HL-60 (cell line): ENCODE measurements at places on chromosomes 16 and 17.

GRCh38 chr17:48348352-48348751 is 81.7 kb downstream of the SKAP1 start:
- no peak for DNase-seq

- peak; percentile 68 for DNase-seq
Observed at GRCh38 chr17:7241783-7242716, at the start of gene GABARAP. Gene GABARAP (minus strand): TSS chr17:7242449. CDS start chr17:7242330, 119 bp downstream.

- DNase-seq = no peak
Observed at GRCh38 chr16:1583180-1583579, 28.7 kb downstream of the IFT140 start.

- no peak for DNase-seq
Observed at GRCh38 chr17:55286681-55287589, 22.2 kb downstream of the HLF start.

DNA sequence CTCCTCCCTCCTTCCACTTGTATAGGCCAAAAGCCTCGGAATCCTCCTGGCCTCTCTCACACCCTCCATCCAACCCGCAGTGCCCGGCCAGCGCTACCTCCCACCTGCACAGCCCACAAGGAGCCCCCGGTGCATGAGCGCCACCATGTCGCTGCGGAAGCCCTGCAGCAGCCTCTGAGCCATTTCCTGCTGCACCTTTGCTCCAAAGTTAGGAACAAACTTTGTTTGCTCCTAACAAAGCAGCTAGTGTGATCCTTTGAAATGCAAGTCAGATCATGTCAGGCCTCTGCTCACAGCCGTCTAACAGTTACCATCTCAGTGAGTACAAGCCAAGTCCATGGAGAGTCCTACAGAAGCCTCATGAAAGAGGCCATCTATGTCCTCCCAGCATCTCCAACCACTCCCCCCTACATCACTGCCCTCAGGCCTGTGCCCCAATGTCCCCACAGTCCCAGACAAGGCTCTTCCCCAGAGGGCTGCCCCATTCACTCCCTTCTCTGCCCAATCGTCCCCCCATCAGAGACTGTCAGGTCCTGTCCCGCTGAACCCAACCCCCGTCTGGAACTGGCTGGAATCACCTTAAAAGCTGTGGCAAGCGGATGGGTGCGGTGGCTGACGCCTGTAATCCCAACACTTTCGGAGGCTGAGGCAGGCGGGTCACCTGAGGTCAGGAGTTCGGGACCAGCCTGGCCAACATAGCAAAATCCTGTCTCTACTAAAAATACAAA is 7.5 kb downstream of the DCAKD start:
- DNase-seq = no peak
